Esophagus muscularis mucosa (tissue), 4 donors: ENCODE measurements at places on chromosomes 1 and 21. TPM values are rescaled to one million over a fixed set of nuclear protein-coding genes. Genes with fewer than 3 reads are reported as not detected.
A peak's percentile ranks its signal among the peaks of the same experiment; 100 is the strongest.

PDZK1 gene
- total RNA-seq: not detected

SLC30A7 gene
- total RNA-seq: 14.0 TPM

- DNase-seq: no peak
- H3K36me3 ChIP-seq: no peaks in the 10 kb centered on the region
- H3K4me3 ChIP-seq: no peak overlapping the region
- no peaks in the 10 kb centered on the region for H3K27me3 ChIP-seq
- no peak overlapping the region for H3K27ac ChIP-seq
- H3K4me1 ChIP-seq: no peaks in the 10 kb centered on the region
These were observed 147.5 kb downstream of the ZC3H11B start for GRCh38 chr1:219465212-219466093.

DNA sequence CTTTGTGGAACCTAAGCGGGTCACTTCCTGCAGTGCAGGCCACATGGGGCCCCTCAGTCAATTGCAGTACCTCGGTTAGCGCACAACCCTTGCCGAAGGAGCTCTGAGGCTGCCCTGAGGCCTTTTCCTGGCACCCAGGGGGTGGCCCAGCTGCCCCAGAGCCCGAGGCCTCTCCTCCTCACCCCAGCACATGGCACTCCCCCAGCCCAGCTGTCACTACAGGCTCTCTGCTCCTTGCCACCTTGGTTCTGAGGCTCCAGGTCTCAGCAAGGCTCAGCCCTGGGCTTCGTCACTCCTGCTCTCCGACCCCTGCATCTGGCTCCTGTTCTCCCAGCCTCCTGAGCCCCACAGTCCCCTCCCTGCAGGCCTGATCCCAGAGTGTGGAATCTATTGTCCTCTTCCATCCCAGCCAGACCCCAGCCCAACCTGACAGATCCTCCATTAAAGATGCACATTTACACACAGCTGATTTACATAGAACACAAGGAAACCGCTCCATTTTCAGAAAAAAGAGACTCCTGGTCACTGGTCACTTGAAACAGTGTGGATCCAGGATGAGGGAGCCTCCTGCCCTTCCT lies 192.8 kb upstream of the POU3F1 start:
- no peaks in the 10 kb centered on the region for H3K27me3 ChIP-seq
- H3K36me3 ChIP-seq: no peaks in the 10 kb centered on the region
- H3K4me1 ChIP-seq: no peaks in the 10 kb centered on the region

DNA sequence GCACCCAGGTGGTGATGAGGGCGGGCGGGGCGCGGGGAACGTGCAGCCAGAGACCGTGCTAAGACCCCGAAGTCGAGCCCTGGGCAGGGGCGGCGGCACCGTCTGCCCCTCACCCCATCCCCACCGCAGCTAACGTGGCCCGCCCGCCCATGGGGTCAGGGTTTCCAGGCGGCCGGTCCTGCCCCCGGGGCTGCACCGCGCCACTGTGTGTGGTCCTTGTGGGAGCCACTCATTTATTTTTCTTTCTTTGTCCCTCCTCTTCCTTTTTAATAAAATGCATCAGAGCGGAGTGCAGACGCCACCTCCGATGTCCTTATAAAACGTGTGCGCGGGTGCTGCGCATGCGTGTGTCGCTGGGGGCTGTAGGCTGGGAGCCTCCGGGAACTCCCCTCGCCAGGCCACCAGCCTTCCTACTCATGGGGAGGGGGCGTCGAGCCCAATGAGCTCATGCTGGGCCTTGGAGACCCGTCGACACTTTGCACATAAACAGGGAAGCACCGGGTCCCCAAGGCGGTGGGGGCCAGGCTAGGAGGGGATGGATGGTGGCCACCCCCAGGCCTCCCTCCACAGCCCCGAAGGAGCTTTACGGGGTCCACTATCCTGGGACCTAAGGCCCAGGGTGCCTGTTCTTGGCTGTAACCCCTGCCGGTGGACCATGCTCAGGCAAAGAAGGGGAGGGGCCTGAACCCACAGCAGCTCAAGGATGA lies 59.9 kb downstream of the WNT9A start:
- H3K4me3 ChIP-seq: peak overlapping the region; percentile 70
- peaks cover 5% of the 10 kb centered on the region for H3K27me3 ChIP-seq
- H3K36me3 ChIP-seq: no peaks in the 10 kb centered on the region
- peak overlapping the region; percentile 95 for H3K27ac ChIP-seq

OR2T33 gene
- total RNA-seq: not detected

GRCh38 chr1:91075233-91076135 lies 53.6 kb upstream of the ZNF644 start:
- no peak for DNase-seq
- no peak overlapping the region for H3K27ac ChIP-seq
- H3K27me3 ChIP-seq: no peaks in the 10 kb centered on the region

LCE1A gene
- not detected for total RNA-seq

HP1BP3 gene
- 213 TPM for total RNA-seq

OR2T6 gene
- total RNA-seq: not detected

DNA sequence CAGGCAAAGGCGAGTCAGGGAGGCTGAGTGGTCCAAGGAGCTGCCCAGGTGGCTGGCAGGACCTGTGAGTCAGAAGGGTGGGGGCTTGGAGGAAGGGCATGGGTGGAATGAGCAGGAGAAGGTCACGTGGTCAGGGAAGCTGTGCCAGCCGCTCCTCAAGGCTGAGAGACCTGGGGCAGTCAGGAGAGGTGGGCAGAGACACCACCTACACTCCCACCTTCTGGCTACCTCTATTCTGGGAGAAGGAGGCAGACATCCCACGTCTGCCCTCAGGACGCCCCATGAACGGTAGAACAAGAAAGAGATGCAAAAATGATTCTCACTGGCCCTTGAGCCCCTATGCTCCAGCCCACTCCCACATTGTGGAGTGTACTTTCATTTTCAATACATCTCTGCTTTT lies 151.8 kb upstream of the RAB4A start:
- H3K27ac ChIP-seq: peak overlapping the region; percentile 82
- no peak for DNase-seq
- H3K4me3 ChIP-seq: no peak overlapping the region
- H3K4me1 ChIP-seq: peaks cover 49% of the 10 kb centered on the region

DNA sequence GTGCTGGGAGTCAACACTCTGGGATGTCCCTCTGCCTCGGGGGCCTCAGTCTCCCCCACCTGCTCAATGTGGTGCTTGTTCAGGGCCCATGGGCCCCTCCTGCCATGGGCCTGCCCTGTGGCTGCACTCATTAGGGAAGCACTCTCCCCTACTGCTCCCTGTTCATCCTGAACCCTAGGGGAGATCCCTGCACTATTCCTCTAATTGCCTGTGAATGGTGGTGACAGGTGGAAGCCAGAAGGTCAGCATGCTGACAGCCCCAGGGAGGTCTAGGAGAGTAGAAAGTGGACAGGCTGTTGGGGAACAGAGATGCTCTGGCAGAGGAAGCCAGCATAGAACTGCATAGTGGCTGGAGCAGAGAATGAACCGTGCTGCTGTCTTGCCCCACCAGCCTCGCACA lies 217.6 kb downstream of the TRABD2B start:
- H3K36me3 ChIP-seq: peaks cover 24% of the 10 kb centered on the region
- no peak overlapping the region for H3K27ac ChIP-seq
- no peaks in the 10 kb centered on the region for H3K27me3 ChIP-seq
- no peak for DNase-seq
- no peak overlapping the region for H3K4me3 ChIP-seq

DNA sequence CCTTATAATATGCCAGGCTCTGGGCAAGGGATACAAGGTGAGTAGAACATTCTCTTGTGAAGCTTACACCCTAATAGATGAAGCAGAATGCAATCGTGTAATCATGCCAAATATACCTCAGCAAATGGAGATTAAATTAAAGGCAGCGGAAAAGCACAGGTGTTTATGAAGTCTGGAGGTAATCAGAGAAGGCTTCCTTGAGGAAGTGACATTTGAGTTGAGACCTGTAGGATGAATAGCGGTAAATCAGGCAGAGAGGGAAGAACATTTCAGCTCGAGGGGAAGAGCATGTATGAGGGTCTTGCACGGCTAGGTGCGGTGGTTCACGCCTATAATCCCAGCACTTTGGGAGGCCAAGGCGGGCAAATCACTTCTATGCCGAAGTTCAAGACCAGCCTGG lies 13.5 kb downstream of the E2F2 start:
- H3K27me3 ChIP-seq: no peaks in the 10 kb centered on the region
- H3K27ac ChIP-seq: no peak overlapping the region
- no peak overlapping the region for H3K4me3 ChIP-seq

SLC25A34 gene
- 0.97 TPM for total RNA-seq

DAB1 gene
- 1.3 TPM for total RNA-seq
